ENCODE measurements at places on chromosomes 3 and 15. TPM values are rescaled to one million over a fixed set of nuclear protein-coding genes. Genes with fewer than 3 reads are reported as not detected.
A peak's percentile ranks its signal among the peaks of the same experiment; 100 is the strongest.

GTF2A2 gene
- 109 TPM for total RNA-seq

GRCh38 chr3:31503456-31503855 lies 29.3 kb upstream of the STT3B start:
- H3K36me3 ChIP-seq: no peaks in the 10 kb centered on the region
- no peak for DNase-seq
- peaks cover 35% of the 10 kb centered on the region for H3K4me1 ChIP-seq
- peaks cover 12% of the 10 kb centered on the region for H3K27me3 ChIP-seq

DNA sequence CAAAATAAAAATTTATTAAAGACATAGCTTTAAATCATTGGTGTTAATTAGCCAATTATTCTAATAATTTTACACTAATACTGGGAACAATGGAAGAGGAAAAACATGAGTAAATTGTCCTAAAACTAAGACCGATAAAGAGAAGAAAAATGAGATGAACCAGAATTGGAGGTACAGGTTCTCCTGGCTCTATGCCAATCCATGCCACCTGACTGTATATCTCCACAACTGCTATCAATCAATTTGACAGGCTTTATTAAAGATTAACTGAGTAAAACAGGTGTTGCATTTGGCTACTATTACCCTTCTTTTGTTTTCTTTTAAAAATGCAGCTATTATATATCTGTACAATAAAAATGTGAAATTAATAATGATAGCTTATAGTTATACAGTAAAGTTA lies 850.0 kb downstream of the CADM2 start:
- DNase-seq: no peak
- no peaks in the 10 kb centered on the region for H3K27me3 ChIP-seq
- H3K4me1 ChIP-seq: no peaks in the 10 kb centered on the region
- H3K4me3 ChIP-seq: no peak overlapping the region
- H3K27ac ChIP-seq: no peak overlapping the region

DNA sequence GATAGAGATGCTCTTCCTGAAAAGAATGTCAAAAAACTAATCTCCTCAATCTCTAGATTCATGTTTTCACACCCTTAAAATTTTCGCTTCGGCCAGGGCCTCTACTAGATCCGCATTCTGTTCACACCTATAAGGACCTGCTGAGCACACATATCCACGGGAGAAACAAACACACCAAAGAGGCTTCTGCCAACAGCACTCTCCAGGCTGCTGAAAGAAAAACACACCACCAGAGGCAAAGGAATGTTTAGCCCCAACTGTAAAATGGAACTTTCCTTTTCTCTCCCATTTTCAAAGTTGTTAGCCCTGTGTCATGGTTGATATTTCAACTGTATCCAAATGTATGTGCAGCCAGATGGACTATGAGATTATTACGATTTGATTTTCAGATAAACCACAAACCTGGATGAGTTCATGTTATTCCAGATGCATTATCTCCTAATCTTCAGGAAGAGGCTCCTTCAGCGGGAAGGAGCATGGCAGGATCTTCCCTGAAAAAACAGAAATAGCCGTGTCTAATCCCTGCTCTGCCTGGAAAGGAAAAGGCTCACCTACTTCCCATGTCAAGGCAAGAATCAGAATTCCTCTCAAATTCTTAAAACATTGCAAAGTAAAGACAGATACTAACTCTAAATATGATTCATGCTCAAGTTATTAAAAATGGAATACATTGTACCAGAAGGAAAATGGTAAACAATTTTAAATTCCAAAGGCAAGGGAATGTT lies 442.7 kb upstream of the NR2F2 start:
- H3K27ac ChIP-seq: no peak overlapping the region
- H3K4me3 ChIP-seq: no peak overlapping the region
- peaks cover under 1% of the 10 kb centered on the region for H3K36me3 ChIP-seq
- no peak for DNase-seq
- peaks cover 3% of the 10 kb centered on the region for H3K4me1 ChIP-seq
- peaks cover 7% of the 10 kb centered on the region for H3K27me3 ChIP-seq

DNA sequence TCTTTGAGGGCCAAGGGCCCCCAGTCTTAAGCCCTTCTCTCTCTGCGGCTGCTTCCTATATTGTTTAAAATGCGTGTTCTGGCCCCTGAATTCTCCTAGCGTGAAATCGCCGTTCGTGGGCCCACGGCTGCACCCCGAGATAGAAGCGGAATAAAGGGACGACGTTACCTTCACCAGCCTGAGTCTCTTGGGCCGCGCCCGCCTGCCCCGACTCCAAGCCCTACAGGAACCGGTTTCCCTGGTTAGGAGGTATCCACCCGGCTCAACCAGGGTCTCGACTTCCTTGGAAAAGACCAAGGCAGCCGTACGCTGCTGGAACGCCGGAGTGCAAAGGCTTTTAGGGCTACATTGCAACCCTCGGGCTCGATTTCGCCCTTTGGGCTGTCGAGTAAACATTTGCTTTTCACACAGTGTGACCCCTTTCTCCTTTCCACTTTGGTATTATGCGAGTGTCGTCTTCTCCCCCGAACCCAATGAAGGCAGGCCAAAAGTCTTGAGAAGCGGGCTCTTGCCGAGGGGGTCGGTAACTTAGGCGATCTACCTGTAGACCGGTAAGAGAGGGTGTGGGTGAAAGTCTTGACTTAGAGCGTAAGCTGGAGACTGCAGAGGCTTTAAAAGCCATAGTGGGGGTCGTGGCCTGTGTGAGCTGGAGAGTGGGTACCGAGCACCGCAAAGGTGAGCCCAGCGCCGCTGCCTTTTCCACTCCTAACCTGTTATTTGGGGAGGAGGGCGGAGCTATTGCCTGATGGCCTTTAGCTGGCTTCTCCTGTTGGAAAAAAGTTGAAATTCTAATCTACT lies 2.0 kb downstream of the TRIM71 start:
- no peaks in the 10 kb centered on the region for H3K36me3 ChIP-seq
- H3K4me1 ChIP-seq: peaks cover 6% of the 10 kb centered on the region
- peak overlapping the region; percentile 25 for H3K4me3 ChIP-seq
- no peak for DNase-seq
- H3K27ac ChIP-seq: no peak overlapping the region

MYZAP gene
- total RNA-seq: not detected

DNA sequence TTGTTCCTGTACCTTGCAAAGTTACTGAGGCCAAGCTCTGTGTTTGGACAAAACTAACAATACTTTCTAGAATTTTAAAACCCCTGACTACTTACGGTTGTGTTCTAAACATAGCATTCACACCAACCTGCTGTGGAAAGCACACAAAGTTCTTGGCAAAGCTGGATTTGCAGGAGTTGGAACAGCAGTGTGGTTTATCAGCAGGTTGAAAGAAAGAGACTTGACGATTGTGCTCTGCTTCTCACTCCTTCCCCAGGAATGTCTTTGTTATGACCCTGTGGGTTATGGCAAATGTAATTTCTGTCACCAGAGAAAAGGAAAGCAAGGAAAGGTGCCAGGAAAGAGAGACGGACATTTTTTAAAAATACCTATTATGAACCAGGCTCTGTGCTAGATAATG lies 165.5 kb upstream of the TGFBR2 start:
- no peak overlapping the region for H3K4me3 ChIP-seq
- no peak overlapping the region for H3K27ac ChIP-seq
- DNase-seq: no peak
- H3K27me3 ChIP-seq: no peaks in the 10 kb centered on the region
- H3K4me1 ChIP-seq: peaks cover 6% of the 10 kb centered on the region

RPL4 gene
- 1,786 TPM for total RNA-seq

GRCh38 chr3:128472449-128473179 lies 5.9 kb upstream of the DNAJB8 start:
- peaks cover 12% of the 10 kb centered on the region for H3K27me3 ChIP-seq
- no peak for DNase-seq
- no peaks in the 10 kb centered on the region for H3K4me1 ChIP-seq
- H3K27ac ChIP-seq: no peak overlapping the region
- no peaks in the 10 kb centered on the region for H3K36me3 ChIP-seq

DNA sequence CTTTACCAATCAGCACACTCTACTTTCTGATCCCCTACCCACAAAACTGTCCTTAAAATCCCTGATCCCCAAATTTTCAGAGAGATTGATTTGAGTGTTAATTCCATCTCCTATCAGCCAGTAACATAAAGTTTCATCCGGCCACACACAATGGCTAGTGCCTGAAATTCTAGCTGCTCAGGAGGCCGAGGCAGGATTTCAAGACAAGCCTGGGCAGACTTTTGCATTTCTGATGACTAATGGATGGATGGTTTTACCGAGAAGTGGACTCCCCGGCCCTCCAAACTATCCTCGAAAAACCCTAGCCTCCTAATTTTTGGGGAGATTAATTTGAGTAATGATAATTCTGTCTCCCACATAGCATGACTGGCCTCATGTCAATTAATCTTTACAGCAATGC lies 269.8 kb upstream of the POU1F1 start:
- DNase-seq: no peak
- no peaks in the 10 kb centered on the region for H3K4me1 ChIP-seq
- no peaks in the 10 kb centered on the region for H3K27me3 ChIP-seq

DNA sequence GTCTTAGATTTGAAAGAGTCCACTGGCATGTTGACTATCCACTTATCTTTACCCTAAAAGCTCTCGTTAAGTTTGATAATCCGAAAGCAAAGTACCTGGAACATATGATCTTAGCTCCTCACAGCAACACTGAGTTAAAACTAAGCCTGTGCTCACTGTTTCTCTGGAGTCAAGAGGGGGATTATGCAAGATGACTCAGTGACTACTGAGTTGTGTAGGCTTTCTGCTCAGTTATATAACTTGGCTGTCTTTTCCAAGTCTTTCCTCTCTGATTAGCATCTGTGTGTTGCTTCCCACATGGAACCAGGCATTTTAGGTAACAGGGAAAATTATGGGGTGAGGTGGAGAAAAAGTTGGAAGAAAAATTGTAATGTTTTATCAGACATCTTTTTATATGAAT lies 31.2 kb upstream of the MYO5C start:
- no peak overlapping the region for H3K27ac ChIP-seq
- DNase-seq: no peak
- peaks cover 24% of the 10 kb centered on the region for H3K36me3 ChIP-seq
- H3K27me3 ChIP-seq: no peaks in the 10 kb centered on the region
- peaks cover 7% of the 10 kb centered on the region for H3K4me1 ChIP-seq

SPESP1 gene
- total RNA-seq: not detected

DNA sequence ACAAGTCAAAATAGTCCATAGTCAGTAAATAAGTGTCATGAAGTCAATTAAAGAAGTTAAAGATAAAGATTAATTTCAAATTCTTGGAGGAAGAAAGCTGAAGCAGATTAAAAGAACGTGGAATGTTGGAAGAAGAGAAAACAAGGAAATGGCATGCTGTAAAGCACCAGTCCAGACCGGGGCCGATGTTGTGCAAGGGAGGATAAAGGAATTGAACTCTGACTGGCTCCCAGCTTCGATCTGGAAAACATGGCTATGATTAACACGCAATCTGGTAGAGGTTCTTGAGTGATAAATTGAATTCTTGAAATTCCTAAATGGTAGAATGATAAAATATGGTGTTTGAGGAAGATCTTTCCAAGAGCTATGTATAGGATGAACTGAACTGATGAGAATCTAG lies 194.4 kb downstream of the MEIS2 start:
- H3K36me3 ChIP-seq: no peaks in the 10 kb centered on the region
- no peaks in the 10 kb centered on the region for H3K27me3 ChIP-seq
- no peak overlapping the region for H3K27ac ChIP-seq
- no peak for DNase-seq
- no peaks in the 10 kb centered on the region for H3K4me1 ChIP-seq

MAP1A gene
- 1.2 TPM for total RNA-seq

- no peak overlapping the region for H3K27ac ChIP-seq
- no peaks in the 10 kb centered on the region for H3K27me3 ChIP-seq
- H3K4me1 ChIP-seq: no peaks in the 10 kb centered on the region
- H3K4me3 ChIP-seq: no peak overlapping the region
These were observed 236.0 kb downstream of the EDEM1 start for GRCh38 chr3:5423523-5423922.

DNA sequence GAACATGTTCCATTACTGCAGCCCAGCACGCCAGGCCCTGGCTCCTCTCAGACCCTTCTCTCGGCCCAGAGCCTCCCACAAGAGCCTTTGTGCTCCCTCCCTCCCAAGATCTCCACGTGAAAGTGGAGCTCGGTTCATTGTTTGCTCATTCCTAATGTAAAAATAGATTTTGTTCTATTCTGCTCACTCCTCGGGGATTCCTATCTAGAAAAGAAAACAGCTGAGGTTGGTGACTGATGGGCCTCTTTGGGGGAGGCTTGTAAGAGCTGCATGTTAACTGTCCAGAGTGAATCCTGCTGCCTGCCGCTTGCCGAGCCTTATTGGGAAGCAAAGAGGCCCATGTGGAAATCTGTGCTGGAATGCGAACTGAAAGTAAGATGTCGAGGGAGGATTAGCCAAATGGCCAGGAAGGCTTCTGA lies 267.1 kb downstream of the LRTM1 start:
- no peak overlapping the region for H3K27ac ChIP-seq
- DNase-seq: no peak
- H3K4me3 ChIP-seq: no peak overlapping the region
- H3K36me3 ChIP-seq: no peaks in the 10 kb centered on the region

GRCh38 chr15:62867844-62868243 lies 174.7 kb upstream of the TPM1 start:
- H3K36me3 ChIP-seq: no peaks in the 10 kb centered on the region

P2RY12 gene
- not detected for total RNA-seq

CCR8 gene
- 0.45 TPM for total RNA-seq

DNA sequence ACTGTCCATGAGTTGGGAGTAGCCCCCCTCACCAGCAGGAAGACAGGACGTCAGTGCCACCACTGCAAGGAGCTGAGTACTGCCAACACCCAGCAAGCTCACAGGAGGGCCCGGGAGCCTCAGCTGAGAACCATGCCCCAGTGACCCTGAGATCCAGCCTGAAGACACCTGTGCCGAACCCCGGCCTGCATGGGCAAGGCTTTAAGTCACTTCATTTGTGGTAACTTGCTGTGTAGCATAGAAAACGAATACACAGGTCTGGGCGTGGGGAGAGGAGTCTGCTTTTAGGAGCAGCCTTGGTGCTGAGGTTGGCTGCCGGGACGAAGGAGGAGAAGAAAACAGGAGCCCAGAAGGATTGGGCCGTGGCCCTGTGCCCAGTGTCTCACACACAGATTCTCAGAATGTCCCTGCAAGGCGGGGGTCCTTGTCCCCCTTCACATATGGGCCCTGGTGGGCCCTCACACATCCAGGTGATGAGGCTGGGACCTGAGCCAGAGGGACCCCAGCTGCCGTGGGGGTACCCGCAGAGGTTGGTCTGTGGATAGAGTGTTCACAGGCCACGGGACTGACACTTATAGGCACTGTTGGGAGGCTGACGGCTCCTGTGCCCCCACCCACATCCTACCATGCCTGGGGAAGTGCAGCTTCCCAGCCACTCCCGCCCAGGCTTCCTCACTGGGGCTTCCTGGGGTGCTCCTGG lies 85.3 kb downstream of the PLXNA1 start:
- H3K36me3 ChIP-seq: no peaks in the 10 kb centered on the region
- H3K4me1 ChIP-seq: no peaks in the 10 kb centered on the region
- no peak overlapping the region for H3K4me3 ChIP-seq
- peaks cover 8% of the 10 kb centered on the region for H3K27me3 ChIP-seq

MESP2 gene
- not detected for total RNA-seq

PLA2G4E gene
- not detected for total RNA-seq

DNA sequence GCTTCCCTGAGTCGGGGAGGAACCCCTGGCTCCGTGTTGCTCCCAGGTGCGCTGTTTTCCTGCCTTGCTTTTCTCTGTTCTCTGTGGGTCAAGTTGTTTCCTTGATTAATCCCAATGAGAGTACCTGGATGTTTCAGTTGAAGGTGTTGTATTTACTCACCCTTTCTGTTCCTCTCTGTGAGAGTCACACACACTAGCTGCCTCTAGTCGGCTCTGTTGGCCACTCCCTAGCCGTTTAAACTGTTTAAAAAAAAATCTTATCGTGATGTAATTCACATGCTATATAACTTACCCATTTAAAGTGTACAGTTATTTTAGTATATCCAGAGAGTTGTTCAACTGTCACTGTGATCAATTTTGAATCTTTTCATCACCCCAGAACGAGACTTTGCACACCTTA lies 74.0 kb downstream of the AKAP13 start:
- no peak overlapping the region for H3K4me3 ChIP-seq
- no peak overlapping the region for H3K27ac ChIP-seq
- no peak for DNase-seq
- H3K4me1 ChIP-seq: peaks cover 22% of the 10 kb centered on the region
- peaks cover 30% of the 10 kb centered on the region for H3K36me3 ChIP-seq

Data from natural killer cell treated with Interleukin-12 subunit alpha and Interleukin-12 subunit beta and Interleukin-15 and Interleukin-18, amount 100 ng/mL, for 72 hours (primary cell).